Endothelial cell of umbilical vein (primary cell): ENCODE measurements at places on chromosomes 6 and 20. TPM values are rescaled to one million over a fixed set of nuclear protein-coding genes. Genes with fewer than 3 reads are reported as not detected.

Gene RBM38
- polyA plus RNA-seq = 37.4 and 49.0 TPM in 2 replicates

GRCh38 chr6:25318589-25318988, 39.4 kb downstream of the CARMIL1 start:
- H3K4me1 ChIP-seq = no peaks in the 10 kb centered on the region
- no peak overlapping the region for H3K27ac ChIP-seq
- H3K27me3 ChIP-seq = no peaks in the 10 kb centered on the region
- no peaks in the 10 kb centered on the region for H3K36me3 ChIP-seq

GRCh38 chr6:6497976-6498375, 90.5 kb upstream of the LY86 start:
- no peaks in the 10 kb centered on the region for H3K36me3 ChIP-seq
- DNase-seq = no peak

- H3K4me3 ChIP-seq = no peak overlapping the region
- H3K4me1 ChIP-seq = peaks cover 13% of the 10 kb centered on the region
- no peaks in the 10 kb centered on the region for H3K36me3 ChIP-seq
- DNase-seq = no peak
- no peak overlapping the region for H3K27ac ChIP-seq
Observed at GRCh38 chr20:49571553-49571835, 3.6 kb upstream of the PTGIS start.

DNA sequence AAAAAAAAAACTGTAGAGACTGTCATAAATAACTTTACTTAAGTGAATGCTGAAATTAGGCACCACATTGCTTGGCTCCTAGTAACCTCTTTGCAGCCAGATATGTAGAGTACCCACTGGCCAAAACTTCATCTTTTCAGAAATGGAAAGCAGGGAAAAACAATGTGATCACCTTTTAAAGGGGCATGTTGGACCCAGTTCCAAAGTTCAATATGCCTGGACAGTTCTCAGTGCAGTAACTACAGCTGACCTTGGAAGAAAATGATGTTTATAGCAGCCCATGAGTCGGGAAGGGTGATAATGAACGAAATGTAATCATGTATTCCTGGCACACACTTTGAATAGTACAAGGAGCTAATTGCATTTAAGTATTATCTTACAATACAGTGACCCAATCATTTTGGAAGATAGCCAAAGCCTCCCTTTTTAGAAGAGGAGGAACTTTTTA, 93.6 kb upstream of the TAB2 start:
- H3K36me3 ChIP-seq = no peaks in the 10 kb centered on the region
- DNase-seq = no peak
- peaks cover 12% of the 10 kb centered on the region for H3K27me3 ChIP-seq
- H3K27ac ChIP-seq = no peak overlapping the region
- H3K4me3 ChIP-seq = no peak overlapping the region

DNA sequence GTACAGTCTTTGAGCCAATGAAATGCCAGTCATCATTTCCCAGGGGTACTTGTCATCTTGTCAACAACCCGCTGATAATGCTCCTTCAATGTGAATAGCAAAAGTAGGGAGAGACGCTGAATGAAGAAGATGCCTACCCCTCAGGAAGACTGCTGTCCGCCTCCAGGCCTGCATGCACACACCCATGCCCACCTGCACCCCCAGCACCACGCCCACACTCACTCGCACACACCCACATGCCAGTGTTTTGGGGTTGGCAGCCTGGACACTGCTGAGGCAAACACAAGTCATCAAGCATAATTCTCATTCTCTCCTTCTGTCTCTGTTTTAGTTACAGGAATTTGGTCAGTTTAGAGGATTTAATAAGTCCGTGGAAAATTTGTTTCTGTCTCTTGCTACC, 63.6 kb downstream of the SYTL3 start:
- H3K4me1 ChIP-seq = no peaks in the 10 kb centered on the region
- no peak overlapping the region for H3K4me3 ChIP-seq
- H3K27me3 ChIP-seq = no peaks in the 10 kb centered on the region

GRCh38 chr6:11318835-11319813, 86.7 kb upstream of the NEDD9 start:
- H3K27me3 ChIP-seq = no peaks in the 10 kb centered on the region
- peak; percentile 18 for DNase-seq
- H3K4me3 ChIP-seq = no peak overlapping the region
- H3K36me3 ChIP-seq = no peaks in the 10 kb centered on the region

- no peaks in the 10 kb centered on the region for H3K27me3 ChIP-seq
- H3K4me3 ChIP-seq = no peak overlapping the region
- H3K27ac ChIP-seq = no peak overlapping the region
- H3K4me1 ChIP-seq = peaks cover 15% of the 10 kb centered on the region
- no peaks in the 10 kb centered on the region for H3K36me3 ChIP-seq
Observed at GRCh38 chr6:140078561-140079125, 704.2 kb upstream of the CITED2 start.

DNA sequence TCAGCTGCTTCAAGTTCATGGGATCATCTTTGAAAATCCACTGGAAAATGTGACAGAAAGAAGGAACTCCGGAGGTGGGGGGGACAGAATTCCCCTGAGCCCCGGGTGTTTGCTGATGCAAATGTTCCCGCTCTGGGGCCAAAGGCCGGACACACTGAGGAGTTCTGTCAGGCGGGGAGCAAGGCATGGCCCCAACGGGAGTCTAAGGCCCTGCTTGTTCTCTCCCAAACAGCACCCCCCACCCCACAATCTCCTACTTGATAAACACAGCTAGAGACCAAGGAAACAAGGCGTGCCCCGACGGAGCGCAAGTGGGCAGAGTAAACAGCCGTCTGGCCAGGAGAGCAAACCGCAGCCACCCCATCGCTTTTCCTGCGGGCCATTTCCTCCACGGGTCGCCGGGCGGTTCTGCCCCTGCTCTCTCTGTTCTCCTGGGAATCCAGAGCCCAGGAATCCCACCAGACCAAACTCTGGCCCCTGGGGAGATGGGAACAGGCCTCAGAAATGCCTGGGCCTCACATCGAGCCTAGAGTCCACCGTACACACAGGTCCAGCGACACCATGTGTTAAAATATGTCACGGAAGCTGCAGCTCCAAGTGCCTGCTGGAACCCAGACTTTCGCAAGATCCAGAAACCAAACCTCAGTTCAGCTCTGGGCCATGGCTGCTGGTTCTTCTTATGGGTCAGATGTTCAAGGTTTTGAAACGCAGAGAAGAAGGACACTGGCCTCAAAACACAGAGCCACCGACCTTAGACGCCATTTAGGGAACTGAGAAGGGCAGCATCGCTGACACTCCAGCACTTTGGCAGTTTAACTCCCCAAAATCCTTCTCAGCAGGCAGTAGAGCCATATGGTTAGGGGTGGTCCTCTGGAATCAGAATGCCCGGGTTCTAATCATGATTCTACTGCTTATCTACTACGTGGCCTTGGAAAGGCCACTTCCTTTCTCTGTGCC, 104.2 kb downstream of the PREX1 start:
- no peak overlapping the region for H3K4me3 ChIP-seq
- no peaks in the 10 kb centered on the region for H3K27me3 ChIP-seq
- peaks cover 42% of the 10 kb centered on the region for H3K4me1 ChIP-seq
- peak overlapping the region; percentile 90 for H3K27ac ChIP-seq
- peak; percentile 37 for DNase-seq

DNA sequence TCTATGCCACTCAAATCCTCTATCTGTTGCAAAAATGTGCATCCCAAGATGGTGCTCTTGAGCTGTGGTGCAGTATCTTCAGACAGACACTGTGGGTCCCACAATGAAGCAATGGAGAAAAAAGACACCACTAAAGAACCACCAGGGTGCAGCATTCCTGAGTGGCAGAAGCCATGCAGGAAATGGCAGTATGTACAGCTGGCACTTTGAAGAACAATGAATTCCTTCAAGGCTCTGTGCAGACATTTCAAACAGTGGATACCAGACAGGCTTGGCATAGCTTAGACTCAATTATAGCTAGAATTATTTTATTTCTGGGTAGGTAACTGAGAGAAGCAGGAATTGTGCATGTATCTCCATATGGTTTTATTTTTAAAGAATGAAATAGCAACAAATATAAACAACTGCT, 24.0 kb upstream of the HDAC2 start:
- H3K4me3 ChIP-seq = no peak overlapping the region
- no peaks in the 10 kb centered on the region for H3K27me3 ChIP-seq
- no peaks in the 10 kb centered on the region for H3K36me3 ChIP-seq
- peaks cover 22% of the 10 kb centered on the region for H3K4me1 ChIP-seq
- H3K27ac ChIP-seq = peak overlapping the region; percentile 84

Gene HLA-DPA1
- 18.9 and 23.2 TPM in 2 replicates for polyA plus RNA-seq

DNA sequence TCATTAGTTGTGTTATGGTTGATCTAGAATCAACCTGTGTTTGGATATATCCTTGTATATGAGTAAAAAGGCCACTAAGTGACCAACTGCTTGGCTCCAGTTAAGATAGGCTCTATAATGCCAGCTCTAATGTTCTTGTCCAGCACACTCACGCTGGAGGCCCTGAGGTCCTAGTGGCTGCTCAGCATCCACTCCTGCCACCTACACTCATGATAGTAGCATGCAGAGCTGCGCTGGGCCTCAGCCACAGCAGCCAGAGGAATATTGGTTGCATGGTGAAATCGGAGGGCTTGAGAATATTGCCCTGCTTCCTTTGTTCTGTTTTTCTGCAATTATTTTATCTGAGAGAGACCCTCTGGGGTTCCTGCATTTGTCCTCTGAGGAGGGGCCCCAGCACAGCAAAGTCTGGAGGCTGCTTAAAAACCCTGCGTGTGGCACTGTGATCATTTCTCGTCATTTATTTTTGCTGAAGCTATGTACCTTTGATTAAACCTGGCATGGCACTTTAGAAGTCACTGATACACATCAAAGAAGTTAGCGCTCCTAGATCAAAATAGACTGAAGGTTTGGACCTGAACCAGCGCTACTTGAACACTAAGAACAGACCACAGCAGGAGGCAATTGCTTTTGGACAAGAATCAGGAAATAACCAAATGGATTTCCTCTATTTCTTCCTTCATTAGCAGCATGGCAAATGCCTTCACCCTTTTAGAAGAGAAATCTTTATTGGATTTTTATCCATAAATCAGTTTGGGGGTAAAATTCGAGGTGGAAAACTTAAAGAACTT, 398.4 kb upstream of the ID4 start:
- H3K36me3 ChIP-seq = no peaks in the 10 kb centered on the region
- no peak for DNase-seq
- no peak overlapping the region for H3K27ac ChIP-seq
- no peaks in the 10 kb centered on the region for H3K27me3 ChIP-seq
- no peaks in the 10 kb centered on the region for H3K4me1 ChIP-seq

- no peak for DNase-seq
- H3K27me3 ChIP-seq = no peaks in the 10 kb centered on the region
- no peaks in the 10 kb centered on the region for H3K4me1 ChIP-seq
- no peaks in the 10 kb centered on the region for H3K36me3 ChIP-seq
Observed at GRCh38 chr20:23508449-23509229, 17.7 kb downstream of the CST8 start.

- H3K4me1 ChIP-seq = no peaks in the 10 kb centered on the region
- no peak for DNase-seq
- H3K4me3 ChIP-seq = no peak overlapping the region
- no peak overlapping the region for H3K27ac ChIP-seq
Observed at GRCh38 chr20:56769921-56770600, 141.0 kb downstream of the TFAP2C start.

Gene PLAGL1
- polyA plus RNA-seq = 20.9 and 23.1 TPM in 2 replicates

DNA sequence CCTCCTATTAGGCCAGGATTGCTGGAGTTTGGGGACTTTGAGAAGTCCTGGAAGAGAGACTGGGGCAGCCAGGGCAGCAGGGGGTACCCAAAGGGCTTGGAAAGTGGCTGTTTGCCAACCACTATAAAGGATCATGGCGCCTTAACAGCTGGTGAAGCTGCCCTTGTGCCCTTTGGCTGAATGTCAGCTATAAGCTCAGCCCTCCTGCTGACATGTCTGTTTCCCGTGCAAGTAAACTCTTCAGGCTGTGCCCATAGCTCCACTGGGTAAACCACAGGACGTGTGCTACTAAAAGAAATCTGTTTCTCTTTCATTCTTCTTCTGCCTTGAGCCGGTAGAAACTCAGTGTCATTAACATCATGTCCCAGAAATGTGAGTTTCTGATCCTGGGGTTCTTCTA, 97.3 kb downstream of the CAP2 start:
- no peaks in the 10 kb centered on the region for H3K36me3 ChIP-seq
- H3K4me3 ChIP-seq = no peak overlapping the region
- peak; percentile 74 for DNase-seq

GRCh38 chr6:70738028-70738427, 70.3 kb downstream of the SMAP1 start:
- H3K4me3 ChIP-seq = no peak overlapping the region
- no peak for DNase-seq
- H3K4me1 ChIP-seq = no peaks in the 10 kb centered on the region
- no peak overlapping the region for H3K27ac ChIP-seq
- no peaks in the 10 kb centered on the region for H3K27me3 ChIP-seq

Gene TNF
- not detected in 2 replicates for polyA plus RNA-seq

DNA sequence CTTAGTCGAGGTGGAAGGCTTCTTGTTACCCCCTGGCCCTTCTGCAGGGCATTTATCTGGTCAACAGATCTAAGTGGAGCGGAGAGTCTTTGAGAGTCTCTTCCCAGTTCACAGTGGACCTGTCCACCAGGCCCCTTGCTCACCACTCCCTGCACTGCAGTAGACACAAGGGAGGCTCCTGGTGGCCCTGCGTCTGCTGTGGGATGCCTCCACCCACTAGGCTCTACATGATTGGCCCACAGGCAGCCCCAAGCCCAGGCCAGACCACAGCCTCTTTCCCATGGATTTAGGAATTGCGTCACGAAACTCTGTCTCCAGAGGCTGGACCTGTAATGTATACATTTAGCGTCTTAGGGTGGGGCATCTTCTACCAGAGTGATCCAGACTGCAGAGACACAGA, 28.4 kb downstream of the TBC1D7 start:
- H3K4me1 ChIP-seq = peaks cover 25% of the 10 kb centered on the region
- no peaks in the 10 kb centered on the region for H3K27me3 ChIP-seq
- no peak overlapping the region for H3K4me3 ChIP-seq
- peaks cover 4% of the 10 kb centered on the region for H3K36me3 ChIP-seq
- no peak overlapping the region for H3K27ac ChIP-seq
- no peak for DNase-seq

- H3K27me3 ChIP-seq = peaks cover 14% of the 10 kb centered on the region
- H3K27ac ChIP-seq = no peak overlapping the region
- no peak overlapping the region for H3K4me3 ChIP-seq
- no peak for DNase-seq
- H3K4me1 ChIP-seq = peaks cover 8% of the 10 kb centered on the region
- no peaks in the 10 kb centered on the region for H3K36me3 ChIP-seq
Observed at GRCh38 chr20:47809161-47809960, 24.1 kb upstream of the SULF2 start.

Gene ZNF165
- 0.03 and 0.11 TPM in 2 replicates for polyA plus RNA-seq

Gene IMPG1
- not detected in 2 replicates for polyA plus RNA-seq

- H3K27ac ChIP-seq = no peak overlapping the region
- no peaks in the 10 kb centered on the region for H3K36me3 ChIP-seq
- H3K27me3 ChIP-seq = no peaks in the 10 kb centered on the region
- peaks cover 11% of the 10 kb centered on the region for H3K4me1 ChIP-seq
- no peak overlapping the region for H3K4me3 ChIP-seq
Observed at GRCh38 chr6:150456902-150457643, 88.3 kb downstream of the IYD start.

GRCh38 chr6:75842191-75842590, 93.2 kb downstream of the MYO6 start:
- H3K27me3 ChIP-seq = no peaks in the 10 kb centered on the region
- no peak for DNase-seq
- peak overlapping the region; percentile 37 for H3K27ac ChIP-seq
- peaks cover 2% of the 10 kb centered on the region for H3K36me3 ChIP-seq

GRCh38 chr6:15259766-15260098, 13.9 kb downstream of the JARID2 start:
- no peaks in the 10 kb centered on the region for H3K4me1 ChIP-seq
- DNase-seq = no peak

Gene HCRTR2
- polyA plus RNA-seq = not detected in 2 replicates
